GM23248 (cell line): ENCODE measurements at places on chromosomes 12 and 14. TPM values are rescaled to one million over a fixed set of nuclear protein-coding genes. Genes with fewer than 3 reads are reported as not detected.

DNA sequence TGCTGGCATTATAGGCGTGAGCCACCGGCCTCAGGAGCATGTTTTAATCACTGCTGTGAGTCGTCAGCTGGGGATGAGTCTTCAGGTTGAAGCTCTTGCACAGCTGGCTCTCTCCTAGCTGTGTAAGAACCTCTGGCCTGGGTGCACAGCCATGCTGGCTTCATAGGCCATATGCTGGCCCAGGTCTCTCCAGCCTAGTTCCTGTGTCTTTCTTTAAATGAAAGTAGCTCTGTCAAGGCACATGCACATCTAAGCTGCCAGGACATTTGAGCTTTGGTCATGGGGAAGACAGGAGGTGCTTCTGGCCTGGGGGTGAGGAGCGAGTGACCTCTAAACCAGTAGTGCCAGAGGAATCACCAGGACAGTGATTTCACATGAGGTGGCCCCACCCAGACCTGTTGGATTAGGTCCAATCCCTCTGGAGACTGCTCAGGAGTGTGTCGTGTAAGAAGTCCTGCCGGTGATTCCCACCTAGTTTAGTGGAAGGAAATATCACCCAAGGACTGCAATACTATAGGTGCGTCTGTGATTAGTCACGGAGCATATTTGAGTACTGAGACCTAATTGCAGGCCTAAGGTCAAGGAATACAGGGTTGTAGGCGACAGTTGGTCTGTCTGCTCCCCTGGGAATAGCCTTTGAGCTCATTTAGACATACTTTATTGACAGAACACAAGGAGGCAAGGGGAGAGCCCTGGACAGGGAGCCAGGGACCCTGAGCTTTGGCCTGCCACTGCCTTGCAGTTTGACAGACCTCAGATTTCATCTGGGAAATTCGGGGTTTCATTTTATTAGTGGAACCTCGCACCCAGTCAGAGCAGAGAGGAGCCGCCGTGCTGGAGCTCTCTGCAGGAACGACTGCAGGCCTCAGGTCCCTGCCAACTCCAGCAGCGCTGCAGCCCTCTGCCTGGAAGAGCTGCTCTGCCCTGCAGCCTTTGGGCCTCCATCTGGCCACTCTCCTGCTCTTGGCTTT is 67.0 kb downstream of the ANKRD9 start:
- peak; percentile 34 for DNase-seq
- no peak overlapping the region for H3K27ac ChIP-seq
- H3K4me1 ChIP-seq: no peaks in the 10 kb centered on the region
- H3K27me3 ChIP-seq: no peaks in the 10 kb centered on the region
- H3K4me3 ChIP-seq: no peak overlapping the region
- H3K36me3 ChIP-seq: peaks cover 34% of the 10 kb centered on the region; the same call in 1 of the 2 replicates

DNA sequence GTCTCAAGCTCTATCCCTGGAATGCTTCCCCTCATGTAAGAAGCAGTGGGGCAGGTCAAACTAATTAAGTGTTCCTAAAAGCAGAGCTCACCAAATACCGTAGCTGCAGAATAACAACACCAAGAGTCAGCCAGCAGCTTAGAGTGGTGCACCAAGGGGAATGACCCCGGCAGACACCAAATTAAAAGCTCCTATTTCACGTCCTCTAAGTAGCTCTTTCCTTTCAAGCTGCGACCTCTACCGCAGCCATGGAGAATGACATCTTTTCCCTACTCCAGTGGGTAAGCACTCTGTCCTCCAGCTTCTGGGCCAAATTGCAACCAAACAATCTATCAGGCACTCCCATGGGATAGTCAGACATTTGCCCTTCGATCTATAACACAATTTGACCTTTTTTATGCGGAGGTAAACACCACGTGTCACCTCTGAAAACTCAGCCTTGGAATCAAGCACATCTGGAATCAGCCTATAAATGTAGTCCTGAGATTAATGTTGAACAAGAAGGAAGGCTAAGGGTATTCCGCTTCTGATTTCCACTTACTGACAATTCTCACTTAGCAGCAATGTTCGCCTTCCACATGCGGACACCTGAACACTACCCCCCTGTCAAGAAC is 67.6 kb upstream of the CDKN3 start:
- H3K36me3 ChIP-seq: no peaks in the 10 kb centered on the region
- DNase-seq: peak; percentile 69
- H3K27me3 ChIP-seq: 0 out of 2 replicates have a peak, but pooled peaks cover 7% of the 10 kb centered on the region
- H3K27ac ChIP-seq: no peak overlapping the region
- H3K4me1 ChIP-seq: no peaks in the 10 kb centered on the region

GRCh38 chr12:79927772-79928474 is 7.0 kb downstream of the PPP1R12A start:
- peak overlapping the region; percentile 11; the same call in 1 of the 2 replicates for H3K4me3 ChIP-seq
- H3K36me3 ChIP-seq: no peaks in the 10 kb centered on the region
- DNase-seq: peak; percentile 55
- H3K4me1 ChIP-seq: peaks cover 49% of the 10 kb centered on the region
- no peaks in the 10 kb centered on the region for H3K27me3 ChIP-seq

DNA sequence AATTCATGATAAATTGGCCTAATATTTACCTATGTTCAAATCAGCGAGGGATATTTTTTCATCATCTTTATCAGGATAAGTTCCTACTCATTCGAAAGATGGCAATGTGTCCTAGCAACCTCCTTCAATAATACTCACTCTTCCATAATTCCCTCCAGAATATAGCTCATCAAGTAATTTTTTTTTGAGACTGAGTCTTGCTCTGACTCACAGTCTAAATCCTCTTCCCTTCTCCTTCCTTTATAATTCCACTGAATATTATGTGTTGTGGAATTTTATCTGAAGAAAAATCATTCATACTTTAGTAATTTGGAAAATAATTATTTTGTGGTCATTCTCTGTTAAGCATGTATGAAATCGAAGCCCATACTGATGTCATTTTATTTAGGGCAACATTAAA is 663.8 kb downstream of the FLRT2 start:
- H3K36me3 ChIP-seq: no peaks in the 10 kb centered on the region
- no peak overlapping the region for H3K4me3 ChIP-seq
- no peak overlapping the region for H3K27ac ChIP-seq
- no peaks in the 10 kb centered on the region for H3K4me1 ChIP-seq

Gene CFL2
- polyA plus RNA-seq: 183 and 185 TPM in 2 replicates

Gene RNASE9
- not detected in 2 replicates for polyA plus RNA-seq

DNA sequence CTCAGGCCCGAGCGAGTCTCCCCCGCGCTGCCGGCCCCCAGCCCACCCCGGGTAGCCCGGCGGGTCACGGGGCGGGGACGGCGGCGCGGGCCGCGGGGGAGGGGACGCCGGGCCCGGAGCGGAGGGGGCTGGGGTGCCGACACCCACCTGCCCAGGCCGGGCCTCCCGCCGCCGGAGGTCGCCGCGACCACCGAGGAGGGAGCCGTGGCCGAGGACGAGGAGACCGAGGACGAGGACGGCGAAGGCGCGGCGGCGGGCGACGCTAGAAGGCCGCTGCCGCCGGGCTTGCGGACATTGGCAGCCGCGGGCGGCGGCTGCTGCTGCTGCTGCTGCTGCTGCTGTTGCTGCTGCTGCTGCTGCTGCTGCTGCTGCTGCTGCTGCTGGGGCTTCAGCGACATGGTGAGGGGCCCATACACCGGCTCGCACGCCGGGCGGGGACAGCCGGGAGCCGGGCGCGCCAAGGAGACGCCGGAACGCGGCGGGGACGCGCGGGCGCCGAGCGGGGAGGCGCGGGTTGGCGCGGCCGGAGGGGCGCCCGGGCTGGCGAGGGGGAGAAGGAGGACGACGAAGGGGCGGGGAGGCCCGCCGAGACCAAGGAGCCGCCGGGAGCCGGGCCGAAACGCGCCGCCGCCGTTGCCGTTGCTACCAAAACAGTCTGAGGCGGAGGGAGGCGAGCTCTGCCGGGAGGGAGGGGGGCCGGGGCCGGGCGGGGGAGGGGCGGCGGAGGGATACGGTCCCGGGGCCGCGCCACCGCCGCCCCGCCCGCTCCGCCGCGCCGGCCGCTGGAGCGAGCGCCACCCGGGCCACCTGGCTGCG is at the start of gene ATXN2:
ATXN2 (minus strand) TSS at position 679 of the 816 bp plus-strand sequence; CDS start at position 398, 281 bp downstream.
- H3K36me3 ChIP-seq: no peaks in the 10 kb centered on the region
- DNase-seq: peak; percentile 83
- peak within 1 kb of the TSS; percentile 98 for H3K4me3 ChIP-seq
- peaks cover 31% of the 10 kb centered on the region for H3K4me1 ChIP-seq
- no peaks in the 10 kb centered on the region for H3K27me3 ChIP-seq

DNA sequence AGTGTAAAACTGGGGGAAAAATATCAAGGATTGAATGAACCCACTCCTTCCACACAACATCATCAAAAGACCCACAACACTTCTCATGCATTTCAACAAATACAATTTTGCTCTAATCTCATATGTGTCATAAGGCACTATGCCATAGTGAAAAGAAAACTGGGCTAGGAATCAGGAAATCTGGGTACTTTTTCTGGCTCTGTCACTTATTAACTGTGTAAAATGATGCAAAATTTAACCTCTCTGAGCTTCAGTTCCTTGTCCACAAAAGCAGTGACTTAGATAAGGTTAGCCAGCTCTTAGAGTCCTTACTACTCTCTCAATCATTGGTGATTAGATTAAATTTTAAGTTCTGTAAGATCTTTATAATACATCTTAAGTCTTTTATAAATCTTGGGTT is 250.5 kb upstream of the SOX5 start:
- no peak overlapping the region for H3K4me3 ChIP-seq
- no peaks in the 10 kb centered on the region for H3K4me1 ChIP-seq
- no peak overlapping the region for H3K27ac ChIP-seq
- H3K36me3 ChIP-seq: no peaks in the 10 kb centered on the region
- no peak for DNase-seq
- H3K27me3 ChIP-seq: no peaks in the 10 kb centered on the region

DNA sequence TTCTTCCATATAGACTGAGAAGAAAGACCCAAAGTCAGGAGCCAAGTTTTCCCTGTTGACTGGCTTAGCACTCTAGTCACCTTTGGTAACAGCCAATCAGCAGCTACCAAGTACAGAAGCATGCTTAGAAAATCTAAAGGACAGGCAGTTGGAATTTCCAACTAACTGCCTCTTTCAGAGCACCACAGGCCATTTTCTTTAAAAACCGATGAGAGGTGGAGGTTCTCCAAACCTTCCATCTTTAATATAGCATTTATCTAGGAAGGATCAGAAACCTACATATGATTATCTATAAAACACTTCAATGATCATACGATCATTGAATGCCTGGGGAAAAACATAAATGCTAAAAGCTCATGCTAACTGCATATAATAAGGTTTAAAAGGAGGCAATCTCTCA is at the start of gene CATSPERB:
CATSPERB (minus strand) TSS at position 101 of the 400 bp plus-strand sequence. CDS start 2,607 bp downstream, outside the sequence.
- no peak for DNase-seq
- H3K4me1 ChIP-seq: peaks cover 35% of the 10 kb centered on the region
- H3K4me3 ChIP-seq: no peak within 1 kb of the TSS
- H3K27me3 ChIP-seq: no peaks in the 10 kb centered on the region
- H3K36me3 ChIP-seq: no peaks in the 10 kb centered on the region

Gene P2RX4
- polyA plus RNA-seq: 18.5 TPM in 2 replicates

Gene EEA1
- 55.7 and 56.4 TPM in 2 replicates for polyA plus RNA-seq

DNA sequence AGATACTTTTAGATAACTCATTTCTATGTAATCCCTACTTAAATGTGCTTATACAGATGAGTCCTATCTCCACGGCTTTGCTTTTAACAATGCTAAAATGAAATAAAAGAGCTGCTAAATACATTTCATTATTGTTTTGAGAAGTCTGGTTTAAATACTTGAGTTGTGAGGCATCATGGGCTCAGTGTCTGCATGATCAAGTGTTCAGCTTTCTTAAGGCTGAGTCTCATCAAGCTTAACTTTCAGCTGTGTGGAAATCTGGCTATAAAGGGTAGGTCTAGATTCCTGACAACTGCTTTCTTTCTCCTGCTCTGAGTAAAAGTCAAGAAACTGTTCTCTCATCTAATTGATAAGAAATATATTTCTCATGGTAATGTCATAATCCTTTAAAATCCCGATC is 235.4 kb downstream of the FSCB start:
- no peaks in the 10 kb centered on the region for H3K4me1 ChIP-seq
- DNase-seq: no peak
- H3K27ac ChIP-seq: no peak overlapping the region

Gene SLC10A1
- polyA plus RNA-seq: not detected in 2 replicates

DNA sequence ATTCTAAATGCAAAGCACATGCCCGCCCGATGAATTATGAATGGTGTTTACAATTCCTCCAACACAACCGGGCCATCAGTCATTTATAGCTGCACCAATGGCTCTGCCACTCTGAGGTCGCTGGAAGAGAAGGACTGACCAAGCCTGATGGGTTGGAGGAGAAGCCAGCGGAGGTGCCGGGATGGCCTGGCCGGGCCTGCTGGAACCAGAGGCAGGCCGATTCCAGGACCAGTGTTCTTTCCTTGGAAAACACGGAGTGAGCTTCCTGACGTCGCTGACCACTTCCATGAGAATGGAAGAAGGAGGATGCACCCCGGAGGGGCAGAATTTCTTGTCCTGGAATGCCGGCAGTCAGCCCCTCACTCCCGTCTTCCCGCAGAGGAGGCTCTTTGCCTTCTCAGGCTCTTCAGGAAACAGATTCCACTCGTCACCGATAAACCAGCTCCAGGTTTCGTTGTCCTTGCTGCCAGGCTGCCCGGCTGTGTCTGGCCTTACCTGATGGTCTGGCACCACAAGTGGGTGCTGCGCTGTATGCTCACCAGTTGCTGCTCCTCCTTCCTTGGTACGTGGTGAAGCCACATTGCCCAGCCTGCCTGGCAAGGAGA is 358.5 kb upstream of the SFSWAP start:
- no peak overlapping the region for H3K27ac ChIP-seq
- no peaks in the 10 kb centered on the region for H3K36me3 ChIP-seq
- H3K4me3 ChIP-seq: no peak overlapping the region
- H3K4me1 ChIP-seq: no peaks in the 10 kb centered on the region
- H3K27me3 ChIP-seq: no peaks in the 10 kb centered on the region
- no peak for DNase-seq

DNA sequence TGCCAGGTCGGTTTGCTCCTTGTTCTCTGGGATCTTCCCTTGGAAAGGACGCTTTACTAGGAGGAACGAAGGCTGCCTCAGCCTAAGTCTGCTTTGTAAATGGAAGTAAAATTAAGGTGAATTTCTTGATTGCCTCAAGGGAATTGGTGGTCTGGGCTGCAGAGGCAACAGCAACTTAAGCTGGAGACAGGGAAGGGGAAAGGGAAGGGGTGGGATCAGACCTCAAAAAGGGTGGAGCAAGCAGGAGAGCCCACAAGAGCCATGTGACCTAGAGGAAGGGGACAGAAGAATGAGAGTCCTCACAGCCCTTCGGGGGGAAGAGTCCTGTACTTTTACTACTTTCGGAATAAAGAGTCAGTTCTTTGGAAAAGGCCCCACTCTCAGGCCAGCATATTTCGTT is 147.9 kb downstream of the PPM1H start:
- peaks cover 51% of the 10 kb centered on the region for H3K4me1 ChIP-seq
- no peak for DNase-seq
- no peaks in the 10 kb centered on the region for H3K36me3 ChIP-seq
- H3K27ac ChIP-seq: peak overlapping the region; percentile 78; the same call in 1 of the 2 replicates

DNA sequence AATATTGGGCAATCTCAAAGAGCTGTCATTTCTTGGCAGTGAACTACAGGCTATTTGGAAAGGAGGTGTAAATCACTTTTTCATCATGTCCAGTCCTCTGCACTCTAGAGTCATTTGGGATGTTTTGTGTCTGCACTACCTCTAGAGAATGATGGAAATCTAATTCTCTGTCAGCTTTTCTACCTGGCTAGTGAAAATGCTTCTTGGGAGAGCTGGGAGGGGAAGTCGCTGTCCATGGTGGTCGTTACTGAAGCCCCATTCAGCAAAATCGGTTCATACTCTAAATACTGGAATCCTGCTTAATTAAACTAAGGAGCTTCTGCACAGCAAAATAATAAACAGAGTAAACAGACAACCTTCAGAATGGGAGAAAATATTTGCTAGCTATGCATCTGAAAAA is 251.8 kb downstream of the APAF1 start:
- no peaks in the 10 kb centered on the region for H3K36me3 ChIP-seq
- no peak overlapping the region for H3K4me3 ChIP-seq
- peaks cover 48% of the 10 kb centered on the region for H3K27me3 ChIP-seq
- peak; percentile 13 for DNase-seq
- no peaks in the 10 kb centered on the region for H3K4me1 ChIP-seq

- no peaks in the 10 kb centered on the region for H3K36me3 ChIP-seq
- H3K4me1 ChIP-seq: peaks cover 27% of the 10 kb centered on the region
- no peak overlapping the region for H3K4me3 ChIP-seq
Observed at GRCh38 chr14:72557671-72558070, 336.2 kb downstream of the DPF3 start.

Gene COX8C
- not detected in 2 replicates for polyA plus RNA-seq
